ENCODE measurements at places on chromosomes 4 and X.

GRCh38 chrX:48958635-48959094 is 1.3 kb upstream of the OTUD5 start:
- DNase-seq: peak; percentile 41

- no peak for DNase-seq
Observed at GRCh38 chr4:60683973-60684372, 516.2 kb upstream of the ADGRL3 start.

DNA sequence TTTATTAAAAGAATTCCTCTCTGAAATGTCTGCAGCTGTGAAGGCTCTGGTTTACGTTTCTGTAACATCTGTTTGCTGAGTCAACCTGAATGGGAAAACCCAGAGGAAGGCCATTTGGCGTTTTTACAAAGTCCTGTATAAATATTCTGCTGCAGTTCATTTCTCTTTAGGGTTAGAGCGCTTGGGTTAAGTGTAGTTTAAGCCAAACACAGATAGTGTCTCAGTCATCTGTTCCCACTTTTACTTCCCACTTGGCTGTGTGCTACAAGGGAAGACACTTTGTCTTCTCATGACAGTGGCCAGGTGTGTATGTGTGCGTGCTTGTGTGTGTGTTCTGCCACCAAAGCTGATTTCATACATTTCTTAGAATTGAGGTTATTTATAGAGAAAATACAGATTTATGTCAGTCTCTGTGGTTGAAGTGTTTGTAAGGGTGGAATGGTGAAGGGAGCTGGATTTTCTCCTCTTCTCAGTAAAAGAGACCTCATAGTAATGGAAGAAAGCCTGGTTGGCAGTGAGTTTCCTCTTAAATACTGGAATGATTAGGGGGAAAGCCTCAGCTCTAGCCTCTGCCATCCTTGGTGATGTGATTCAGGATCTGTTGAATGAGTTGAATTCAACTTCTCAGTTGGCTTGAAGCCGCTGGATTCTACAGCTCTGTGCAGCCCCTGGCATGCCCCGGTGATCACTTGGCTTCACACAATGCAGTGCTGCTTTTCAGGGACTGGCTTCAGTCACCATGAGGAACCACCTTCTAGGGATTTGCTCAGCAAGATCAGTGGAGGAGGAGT is 50.6 kb downstream of the JADE1 start:
- no peak for DNase-seq

GRCh38 chr4:41236032-41236431 is 20.7 kb upstream of the UCHL1 start:
- no peak for DNase-seq

- DNase-seq: no peak
Observed at GRCh38 chr4:10504570-10505179, 47.4 kb upstream of the ZNF518B start.

GRCh38 chr4:141356321-141356962 is 135.7 kb downstream of the ZNF330 start:
- DNase-seq: no peak

DNA sequence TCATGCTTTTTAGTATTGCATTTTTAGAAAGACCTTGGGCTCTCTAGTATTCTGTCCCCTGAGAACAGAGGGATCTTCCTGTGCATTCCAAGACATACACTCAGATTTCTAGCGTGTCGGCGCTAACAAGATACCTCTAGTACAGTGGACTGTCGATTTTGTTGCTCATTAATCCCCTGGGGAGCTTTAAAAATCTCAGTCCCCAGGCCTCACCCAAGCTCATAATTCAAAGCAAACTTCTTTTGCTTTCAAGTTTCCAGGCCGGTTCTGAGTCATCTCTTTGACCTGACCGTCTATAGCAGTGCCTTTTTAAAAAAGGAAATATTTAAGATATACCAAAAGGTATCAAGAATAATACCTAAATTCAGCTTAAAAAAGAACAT is 137.0 kb downstream of the AMMECR1 start:
- no peak for DNase-seq

Measured in amygdala (tissue), 56 donors.